Effector CD8-positive, alpha-beta T cell (primary cell): ENCODE measurements at places on chromosomes 1 and 21.

- no peak for DNase-seq
Observed at GRCh38 chr1:247429496-247429895, 13.5 kb downstream of the NLRP3 start.

DNA sequence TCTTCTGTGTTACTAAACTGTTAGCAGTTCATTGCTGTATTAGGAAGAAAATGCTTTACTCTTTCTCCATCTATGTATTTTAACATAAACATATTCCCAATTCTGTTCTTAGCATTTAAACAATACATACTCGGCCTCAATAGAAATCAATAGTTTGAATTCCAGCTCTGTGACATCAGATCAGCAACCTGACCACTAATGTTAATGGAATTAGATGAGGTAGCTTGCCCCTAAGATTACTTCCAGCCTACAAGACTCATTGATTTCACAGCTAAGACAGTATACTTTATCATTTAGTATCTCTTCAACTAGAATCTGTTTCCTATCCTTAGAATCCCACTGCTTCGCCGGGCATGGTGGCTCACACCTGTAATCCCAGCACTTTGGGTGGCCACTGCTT is 38.9 kb downstream of the EPRS1 start:
- no peak for DNase-seq

- no peak for DNase-seq
Observed at GRCh38 chr1:18681423-18681835, 50.8 kb downstream of the PAX7 start.

DNA sequence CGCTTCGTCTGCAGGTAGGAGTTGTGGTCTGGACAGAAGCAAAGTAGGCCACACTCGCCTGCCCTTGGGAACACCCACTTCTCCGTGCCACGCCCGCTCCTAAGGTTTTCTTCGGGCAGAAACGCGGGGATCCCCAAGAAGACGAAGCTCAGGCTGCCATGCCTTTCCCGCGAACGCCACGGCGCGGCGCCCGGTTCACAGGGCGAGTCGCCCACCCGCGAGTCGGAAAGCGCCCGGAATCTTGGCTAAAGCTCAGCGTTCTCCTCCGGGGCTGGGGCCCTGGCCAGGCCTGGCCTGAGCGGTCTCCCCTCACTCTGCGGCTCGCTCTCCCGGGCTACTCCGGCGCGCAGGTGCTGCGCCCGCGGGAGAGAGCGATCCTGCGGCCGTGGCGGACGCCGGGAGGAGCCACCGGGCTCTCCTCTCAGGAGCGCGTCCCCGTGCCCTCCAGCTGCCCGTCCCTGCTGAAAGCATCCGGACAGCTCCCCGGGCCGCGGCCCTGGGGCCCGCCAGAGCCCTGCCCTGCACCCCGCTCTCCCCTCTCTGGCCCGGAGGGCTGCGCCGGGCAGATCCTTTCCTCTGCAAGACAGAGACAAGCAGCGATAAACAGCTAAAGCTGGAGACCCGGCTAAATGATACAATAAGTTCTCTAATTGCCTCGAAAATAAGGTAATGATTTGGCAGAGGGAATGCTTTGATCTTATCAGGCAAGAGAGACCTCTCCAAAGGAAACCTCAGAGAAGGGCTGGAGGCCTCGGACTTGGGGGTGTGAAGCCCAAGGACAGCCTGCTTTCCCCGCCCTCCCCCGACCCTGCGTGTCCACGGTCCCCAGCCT is 6.7 kb upstream of the WNT2B start:
- peak; percentile 20 for DNase-seq

DNA sequence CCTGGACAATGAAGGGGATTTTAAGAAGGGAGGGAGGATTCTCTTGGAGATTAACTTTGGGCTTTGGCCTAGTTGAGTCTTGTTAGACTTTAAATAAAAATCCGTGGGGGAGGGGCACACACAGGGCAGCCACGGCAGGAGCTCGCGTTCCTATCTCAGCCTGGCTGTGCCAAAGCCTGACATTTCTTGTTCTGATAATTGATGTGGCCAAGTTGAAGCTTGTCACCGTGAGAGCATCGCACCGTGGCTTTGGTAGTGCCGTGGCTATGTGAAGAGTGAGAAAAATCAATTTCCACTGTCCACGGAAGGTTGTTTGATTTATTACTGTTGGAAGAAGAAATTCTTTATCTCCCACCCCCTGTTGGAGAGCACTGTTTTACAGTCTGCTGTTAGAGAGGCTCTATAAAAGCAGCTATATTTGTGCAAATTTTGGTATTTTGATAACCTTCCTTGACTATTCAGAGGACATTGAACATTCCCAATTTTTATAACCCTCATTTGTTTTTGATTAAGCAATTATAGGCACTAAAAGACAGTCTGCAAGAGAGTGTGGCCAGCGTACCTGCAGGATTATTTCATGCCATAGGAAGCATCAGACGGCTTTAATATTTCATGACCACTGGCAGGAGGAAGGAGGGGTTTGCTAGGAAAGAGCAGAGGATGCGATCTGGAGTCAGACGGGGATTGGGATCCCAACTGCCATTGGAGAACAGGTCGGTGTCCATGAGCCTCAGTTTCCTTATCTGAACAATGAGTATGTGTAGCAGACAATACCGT is 160.7 kb downstream of the KAZN start:
- DNase-seq: no peak

DNA sequence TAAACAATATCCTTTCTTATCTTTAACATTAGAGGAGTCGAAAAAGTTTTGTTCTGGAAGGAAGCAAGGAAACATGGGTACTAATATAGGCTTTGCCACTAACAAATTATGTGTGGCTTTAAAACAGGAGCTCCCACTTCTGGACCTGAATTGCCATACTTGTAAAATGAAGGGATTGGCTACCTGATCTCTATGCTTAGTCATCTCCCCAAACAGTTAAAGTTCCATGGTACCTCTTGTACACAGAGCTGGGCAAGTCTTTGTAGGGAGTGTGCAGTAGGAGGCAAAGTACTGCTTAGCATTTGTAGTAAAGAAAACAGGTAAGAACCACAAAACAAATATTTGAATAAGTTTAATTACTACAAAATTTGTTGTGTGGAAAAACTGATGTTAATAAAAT is 81.3 kb downstream of the MAST2 start:
- no peak for DNase-seq

- peak; percentile 65 for DNase-seq
Observed at GRCh38 chr1:16162163-16162822, 6.4 kb upstream of the EPHA2 start.

DNA sequence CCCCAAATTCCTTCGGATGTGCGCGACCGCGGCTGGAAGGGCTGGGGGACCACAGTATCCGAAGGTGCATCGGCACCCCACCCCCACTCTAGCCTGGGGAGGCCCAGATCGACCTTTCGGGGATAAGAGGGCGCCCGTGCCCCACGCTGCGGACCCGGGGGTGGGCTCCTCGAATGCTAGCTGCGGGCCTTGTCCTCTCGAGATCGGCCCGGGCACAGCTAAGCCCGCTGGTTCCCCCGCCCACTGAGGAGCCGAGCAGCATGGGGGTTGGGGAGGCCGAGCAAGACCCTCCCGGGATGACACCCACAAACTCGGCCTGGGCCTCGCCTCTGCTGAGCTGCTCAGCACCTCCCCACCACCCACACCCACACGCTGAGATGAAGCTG is 653 bp upstream of the IFFO2 start:
- DNase-seq: no peak

GRCh38 chr1:94675373-94675772 is 133.8 kb upstream of the F3 start:
- DNase-seq: no peak

GRCh38 chr1:223444411-223444810 is 51.2 kb downstream of the CCDC185 start:
- no peak for DNase-seq

DNA sequence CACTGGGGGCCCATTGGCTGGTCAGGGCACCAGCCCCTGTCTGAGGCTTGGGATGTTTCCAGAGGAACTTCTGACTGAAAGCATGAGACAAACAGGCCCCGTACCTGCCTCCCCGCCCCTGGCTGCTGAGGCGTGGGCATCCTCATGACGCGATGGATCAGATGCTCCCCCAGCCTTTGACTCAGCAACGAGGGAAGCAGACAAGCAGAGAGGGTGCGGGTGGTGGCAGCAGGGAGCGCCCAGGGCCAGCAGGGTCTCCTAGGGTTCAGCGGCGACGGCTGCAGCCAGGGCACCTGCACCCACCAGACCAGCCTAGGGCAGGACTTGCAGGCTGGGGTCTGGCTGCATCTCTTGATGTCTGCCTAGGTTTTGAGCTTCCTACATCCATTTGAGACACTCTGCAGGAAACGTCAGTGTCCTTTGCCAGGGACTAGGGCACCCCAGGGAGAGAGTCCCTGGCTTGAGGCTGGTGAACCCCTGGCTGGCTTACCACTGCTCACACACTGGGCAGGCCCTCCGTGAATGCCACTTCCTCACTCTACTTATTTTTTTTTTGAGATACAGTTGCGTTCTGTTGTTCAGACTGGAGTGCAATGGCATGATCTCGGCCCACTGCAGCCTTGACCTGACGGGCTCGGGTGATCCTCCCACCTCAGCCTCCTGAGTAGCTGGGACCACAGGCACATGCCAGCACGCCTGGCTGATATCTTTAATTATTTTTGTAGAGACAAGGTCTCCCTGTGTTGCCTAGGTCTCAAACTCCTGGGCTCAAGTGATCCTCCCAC is 63.3 kb downstream of the DHRS3 start:
- no peak for DNase-seq

GRCh38 chr1:24322470-24323177 is 3.5 kb downstream of the GRHL3 start:
- no peak for DNase-seq

DNA sequence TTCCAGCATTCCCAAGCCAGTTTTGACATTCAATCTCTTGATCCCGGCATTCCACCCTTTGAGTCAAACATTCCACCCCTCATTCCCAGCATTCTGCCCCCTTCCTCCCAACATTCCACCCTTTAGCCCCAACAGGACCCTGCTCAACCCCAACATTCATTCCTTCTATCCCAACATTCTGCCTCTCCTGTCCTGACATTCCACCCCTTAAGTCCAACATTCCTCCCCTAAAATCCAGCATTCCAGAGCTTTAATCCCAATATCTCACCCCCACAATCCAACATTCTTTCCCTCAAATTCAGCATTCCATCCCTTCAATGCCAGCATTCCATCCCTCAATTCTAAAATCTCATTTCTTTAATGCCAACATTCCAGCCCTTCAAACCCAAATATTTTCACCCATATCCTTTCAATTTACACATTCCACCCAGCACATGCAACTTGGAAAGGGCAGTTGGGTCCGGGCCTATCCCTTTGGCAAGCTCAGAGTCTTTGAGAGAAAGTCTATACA is 22.9 kb downstream of the DDX20 start:
- DNase-seq: no peak

DNA sequence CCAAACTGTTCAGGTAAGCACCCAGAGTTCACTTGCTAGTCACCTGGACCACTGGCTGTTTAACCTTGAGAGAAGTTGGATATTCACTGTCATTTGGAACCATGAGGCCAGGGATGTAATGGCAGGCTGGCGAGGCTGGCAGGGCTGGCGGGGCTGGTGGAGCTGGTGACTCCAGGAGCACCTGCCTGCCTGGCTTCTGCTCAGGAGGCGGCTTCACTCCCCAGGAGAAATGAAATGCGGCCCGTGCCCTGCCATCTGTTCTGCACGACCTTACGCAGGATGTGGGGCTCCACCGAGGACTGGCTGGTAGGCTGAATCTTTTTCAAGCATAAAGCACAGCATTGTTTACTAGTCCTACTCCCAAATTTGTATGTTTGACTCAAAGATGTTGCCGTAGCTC is 22.7 kb upstream of the MX1 start:
- DNase-seq: no peak

DNA sequence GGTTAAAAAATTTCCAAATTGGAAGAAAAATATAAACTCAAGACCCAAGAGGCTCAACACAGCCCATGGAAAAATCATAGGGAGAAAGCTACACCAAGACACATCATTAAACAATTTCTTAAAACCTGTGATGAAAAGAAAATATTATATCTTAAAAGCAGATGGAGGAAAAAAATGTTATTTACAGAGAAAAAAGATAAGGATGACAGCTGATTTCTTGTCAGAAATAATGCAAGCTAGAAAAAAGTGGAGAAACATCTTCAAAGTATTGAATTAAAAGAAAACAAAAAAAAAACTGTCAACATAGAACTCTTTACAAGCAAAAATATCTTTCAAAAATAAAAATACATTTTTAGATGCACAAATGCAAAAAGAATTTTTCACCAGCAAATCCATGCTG is 930.5 kb downstream of the ADGRL2 start:
- no peak for DNase-seq

GRCh38 chr1:232014941-232015340 is 388.4 kb downstream of the DISC1 start:
- no peak for DNase-seq

GRCh38 chr21:45458281-45459170 is 53.6 kb downstream of the COL18A1 start:
- no peak for DNase-seq

DNA sequence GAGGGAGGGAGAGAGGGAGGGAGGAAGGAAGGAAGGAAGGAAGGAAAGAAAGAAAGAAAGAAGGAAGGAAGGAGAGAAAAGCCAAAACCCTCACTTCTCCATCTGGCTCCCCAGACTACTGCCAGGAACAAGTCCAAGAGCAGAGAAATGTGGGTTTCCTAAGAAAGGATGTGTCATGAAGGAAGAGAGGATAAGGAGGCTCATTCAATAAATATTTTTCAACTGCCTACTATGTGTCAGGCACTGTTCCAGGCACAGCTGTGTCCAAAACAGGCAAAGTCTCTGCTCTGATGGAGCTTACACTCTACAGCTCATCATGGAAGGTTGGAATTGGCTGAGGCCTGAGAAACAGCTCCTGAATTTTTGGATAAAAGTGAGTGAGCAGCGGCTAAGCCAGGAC is 42.6 kb upstream of the ATP2B4 start:
- no peak for DNase-seq

DNA sequence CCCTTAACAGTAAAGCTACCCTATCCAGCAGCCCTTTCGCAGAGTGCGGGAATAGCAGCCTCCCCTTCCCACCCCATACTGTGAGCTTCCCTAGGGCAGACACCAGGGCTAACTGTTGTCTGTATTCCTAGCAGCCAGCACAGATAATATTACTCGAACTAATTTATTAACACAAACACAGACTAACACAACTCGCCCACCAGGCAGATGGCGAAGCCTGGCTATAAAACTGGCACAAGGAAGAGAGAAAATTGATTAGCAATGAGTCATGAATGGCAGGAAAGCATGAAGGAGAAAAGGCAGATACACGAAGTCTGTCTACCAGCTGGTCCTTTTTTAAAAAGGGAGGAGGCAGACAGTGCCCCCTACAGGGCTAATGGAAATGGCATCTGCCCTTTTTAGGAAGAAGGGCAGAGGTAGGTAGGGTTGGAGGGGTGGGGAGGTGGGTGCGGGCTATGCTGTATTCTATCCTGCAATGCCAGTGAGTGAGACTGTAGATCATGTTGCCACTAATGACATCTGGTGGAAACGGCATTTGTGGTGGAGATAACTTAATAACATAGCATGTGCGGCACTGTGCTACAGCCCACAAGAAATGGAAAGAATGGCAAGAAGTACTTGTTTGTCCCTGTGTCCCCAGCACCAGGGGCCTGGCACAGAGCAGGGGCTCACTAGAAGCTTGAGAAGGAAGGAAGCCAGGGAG is 30.6 kb upstream of the CTPS1 start:
- DNase-seq: peak; percentile 2

- no peak for DNase-seq
Observed at GRCh38 chr21:28675331-28676041, 317.2 kb downstream of the LTN1 start.
